Stimulated activated CD4-positive, alpha-beta T cell treated with anti-CD3 and anti-CD28 coated beads, Interleukin-12 subunit alpha, Interleukin-12 subunit beta, amount 100 ng/mL, for 24 hours (primary cell): ENCODE measurements at places on chromosomes 6 and 20.

DNA sequence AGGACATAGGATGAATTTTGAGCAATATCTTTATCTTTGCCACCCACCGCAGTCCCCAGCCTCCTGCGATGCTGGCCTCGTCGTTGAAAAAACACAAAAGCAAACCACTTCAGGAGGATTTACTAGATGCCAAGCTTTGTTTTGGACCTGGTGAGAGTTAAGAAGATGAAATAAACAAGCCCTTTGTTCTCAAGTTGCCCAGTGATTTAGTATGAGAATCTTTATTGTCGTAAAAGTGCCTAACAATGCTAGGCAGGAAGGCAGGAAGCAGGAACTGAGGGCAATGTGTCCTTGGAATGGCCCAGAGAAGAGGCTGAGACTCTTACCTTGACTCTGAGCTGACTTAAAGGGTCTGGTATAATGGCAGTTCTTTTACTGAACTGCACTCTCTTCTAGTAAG, 116.0 kb downstream of the TRMT11 start:
- DNase-seq, result no peak

DNA sequence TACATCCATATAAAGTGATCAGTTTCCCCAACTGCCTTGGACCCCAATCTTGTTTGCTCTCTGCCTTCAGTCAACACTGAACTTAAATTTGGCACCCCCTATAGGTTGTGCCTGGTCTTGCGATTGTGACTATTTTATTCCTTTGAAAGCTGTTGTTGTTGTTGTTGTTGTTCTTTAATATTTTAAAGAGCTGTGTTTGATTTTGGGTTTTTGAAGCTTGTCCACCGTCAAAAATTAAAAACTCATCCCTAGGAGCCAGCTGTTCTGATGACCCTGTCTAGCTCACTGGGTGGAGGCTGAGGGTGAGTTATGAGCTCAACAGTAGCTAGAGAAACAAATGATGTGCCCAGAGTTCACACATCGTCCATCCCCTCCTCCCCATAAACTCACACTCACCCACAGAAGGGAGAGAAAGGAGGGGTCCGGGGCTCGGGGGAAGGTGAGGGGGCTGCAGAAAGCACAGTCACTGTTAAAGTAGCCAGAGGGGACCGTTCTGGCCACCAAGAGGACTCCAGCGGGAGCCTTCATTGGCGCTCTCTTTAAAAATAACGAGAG, 4.0 kb downstream of the SIM1 start:
- no peak for DNase-seq

- no peak for DNase-seq
These were observed 228.9 kb upstream of the SMLR1 start for GRCh38 chr6:130598021-130598989.

DNA sequence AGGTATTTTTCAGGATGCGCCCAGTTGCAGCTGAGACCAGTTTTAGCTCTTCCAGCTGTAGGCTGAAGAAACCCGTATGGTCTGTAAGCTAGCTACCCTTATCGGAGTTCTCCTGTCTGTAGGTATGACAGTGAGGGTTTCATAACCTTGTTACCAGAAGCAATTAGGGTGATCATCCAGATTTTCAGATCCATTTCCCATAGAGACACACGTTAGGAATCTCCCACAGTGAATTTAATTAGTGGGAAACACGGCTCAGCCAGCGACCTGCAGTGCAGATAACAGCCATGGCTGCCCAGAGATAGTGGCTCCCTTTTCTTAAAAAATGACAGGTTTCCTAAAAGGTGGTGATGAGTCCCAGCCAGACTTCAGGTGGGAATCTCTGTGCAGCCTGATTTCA, 111.1 kb downstream of the BTBD3 start:
- no peak for DNase-seq

GRCh38 chr6:32953775-32954174, 878 bp upstream of the HLA-DMA start:
- DNase-seq, result no peak

GRCh38 chr6:155450240-155450581, 5.4 kb downstream of the NOX3 start:
- DNase-seq, result no peak

GRCh38 chr6:50889497-50889896, 70.8 kb downstream of the TFAP2B start:
- no peak for DNase-seq

GRCh38 chr20:57964011-57964862, 254.4 kb upstream of the PMEPA1 start:
- no peak for DNase-seq

DNA sequence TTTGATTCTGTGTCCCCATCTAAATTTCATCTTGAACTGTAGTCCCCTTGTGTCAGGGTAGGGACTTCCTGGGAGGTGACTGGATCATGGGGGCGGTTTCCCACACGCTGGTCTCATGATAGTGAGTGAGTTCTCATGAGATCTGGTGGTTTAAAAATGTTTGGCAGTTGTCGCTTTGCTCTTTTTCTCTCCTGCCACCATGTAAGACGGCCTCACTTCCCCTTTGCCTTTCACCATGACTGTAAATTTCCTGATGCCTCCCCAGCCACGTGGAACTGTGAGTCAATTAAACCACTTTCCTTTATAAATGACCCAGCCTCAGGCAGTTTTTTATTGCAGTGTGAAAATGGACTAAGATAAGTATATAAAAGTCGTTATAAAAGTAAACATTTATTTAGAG, 80.5 kb upstream of the SGK1 start:
- no peak for DNase-seq

GRCh38 chr20:64106981-64107735, at the start of gene NPBWR2:
Gene NPBWR2 (minus strand): TSS chr20:64107565. CDS start chr20:64106831, 734 bp downstream.
- DNase-seq, result no peak

GRCh38 chr6:106572875-106573585, 56.3 kb downstream of the RTN4IP1 start:
- no peak for DNase-seq

DNA sequence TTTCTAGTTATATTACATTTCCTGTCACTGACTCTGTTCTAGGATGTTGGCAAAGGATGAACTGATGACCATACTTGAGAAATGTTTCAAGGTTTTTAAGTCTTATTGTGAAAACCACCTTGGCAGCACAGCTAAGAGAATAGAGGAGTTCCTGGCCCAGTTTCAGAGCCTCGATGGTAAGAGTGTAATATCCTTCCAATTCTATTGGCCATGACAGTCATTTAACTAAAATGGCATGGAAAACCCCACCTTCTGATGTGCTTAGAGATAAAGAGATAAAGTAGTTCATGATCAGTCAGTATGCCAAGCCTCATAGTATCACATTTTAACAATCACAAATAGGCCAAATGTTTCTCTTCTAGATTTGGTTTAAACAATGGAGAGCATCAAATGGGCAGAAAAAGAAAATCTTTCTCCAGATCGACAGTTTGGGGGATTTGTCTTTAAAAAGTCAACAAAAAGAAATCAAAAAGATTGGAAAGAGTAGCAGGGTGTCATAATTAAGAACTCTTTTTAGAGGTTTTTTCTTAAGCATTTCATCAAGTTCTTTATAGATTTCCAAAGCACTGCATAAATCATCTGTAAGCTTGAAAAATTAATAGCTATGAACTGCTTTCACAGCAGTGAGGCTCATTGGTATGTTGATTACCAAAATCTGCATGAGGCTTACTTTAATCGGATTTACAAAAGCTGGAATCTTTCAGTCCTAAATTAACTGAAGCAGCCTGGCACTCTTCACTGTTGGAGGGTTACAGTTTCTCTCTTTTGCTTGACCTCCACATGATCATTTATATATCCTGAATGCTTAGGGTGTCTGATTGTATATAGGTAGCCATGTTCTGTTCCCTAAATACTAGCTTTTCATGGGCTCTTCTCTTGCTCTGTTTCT, 48.7 kb downstream of the AKIRIN2 start:
- no peak for DNase-seq

- DNase-seq, result no peak
These were observed 37.9 kb downstream of the SYNDIG1 start for GRCh38 chr20:24507182-24507853.

DNA sequence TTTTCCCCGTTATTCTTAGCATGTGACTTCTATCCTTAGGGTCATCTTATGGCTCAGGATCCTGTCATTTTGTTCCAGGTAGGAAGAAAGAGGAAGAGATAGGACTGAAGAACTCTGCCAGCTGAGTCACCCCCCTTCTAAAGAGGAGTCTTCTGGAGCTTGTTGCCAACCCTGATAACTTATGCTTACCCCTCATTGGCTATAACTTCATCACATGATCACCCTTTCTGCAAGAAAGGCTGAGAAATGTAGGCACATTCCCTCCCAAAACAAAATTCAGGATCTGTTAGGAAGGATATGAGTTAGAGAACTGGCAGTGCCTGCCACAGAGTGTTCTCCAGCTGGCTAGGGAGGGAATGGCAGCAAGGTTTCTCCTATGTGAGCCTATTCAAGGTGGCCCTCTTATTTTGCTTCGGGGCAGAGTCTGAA, 35.6 kb downstream of the ARFGEF2 start:
- no peak for DNase-seq

DNA sequence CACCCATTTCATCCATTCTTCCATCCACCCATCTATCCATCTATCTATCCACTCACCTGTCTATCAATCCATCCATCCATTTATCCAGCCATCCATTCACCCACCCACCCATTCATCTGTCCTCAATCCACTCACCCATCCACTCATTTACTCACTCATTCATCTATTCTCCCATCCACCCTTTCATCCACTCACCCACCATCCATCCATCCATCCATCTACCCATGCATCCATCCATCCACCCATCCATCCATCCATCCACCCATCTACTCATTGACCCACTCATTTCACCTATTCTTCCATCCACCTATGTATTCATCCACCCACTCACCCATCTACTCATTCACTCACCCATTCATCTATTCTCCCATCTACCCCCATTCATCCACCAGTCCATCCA, 24.2 kb upstream of the PTGIS start:
- DNase-seq, result no peak

DNA sequence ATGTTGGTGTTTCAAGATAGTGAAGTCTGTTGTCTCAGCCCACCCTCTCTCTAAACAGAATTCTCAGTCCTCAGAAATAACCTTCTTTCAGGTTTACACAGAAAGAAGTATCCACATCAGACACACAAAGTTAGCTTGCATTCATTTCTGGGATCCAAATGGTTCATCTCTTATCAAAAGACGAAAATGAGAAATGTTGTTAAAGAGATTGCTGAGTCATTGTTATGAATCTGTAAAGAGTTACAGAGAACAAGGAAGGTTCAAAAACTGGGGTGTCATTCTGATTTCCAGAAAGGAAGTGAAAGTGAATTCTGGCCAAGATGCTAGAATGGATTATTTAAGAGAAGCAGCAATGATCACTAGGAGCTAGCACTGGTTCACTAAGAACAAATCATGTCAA, 90.5 kb upstream of the ATXN1 start:
- no peak for DNase-seq

DNA sequence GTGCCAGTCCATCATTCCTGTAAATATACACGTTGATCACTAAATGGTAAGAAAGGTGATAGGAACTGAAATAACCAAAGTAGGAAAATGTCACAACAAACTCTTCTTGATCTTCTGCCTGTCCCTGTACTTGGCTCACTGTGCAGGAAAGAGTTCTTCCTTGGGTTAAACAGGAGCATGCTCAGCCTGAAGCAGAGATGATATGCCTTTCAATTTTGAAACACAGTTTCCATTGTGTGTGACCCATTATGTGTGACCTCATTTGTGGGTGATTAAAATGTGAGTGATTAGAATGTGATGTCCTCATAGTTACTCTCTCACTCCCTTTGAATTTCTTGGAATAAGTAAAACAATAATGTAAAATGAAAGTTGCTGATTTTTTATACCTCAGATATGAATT, 427.2 kb upstream of the AGPAT4 start:
- DNase-seq, result no peak

DNA sequence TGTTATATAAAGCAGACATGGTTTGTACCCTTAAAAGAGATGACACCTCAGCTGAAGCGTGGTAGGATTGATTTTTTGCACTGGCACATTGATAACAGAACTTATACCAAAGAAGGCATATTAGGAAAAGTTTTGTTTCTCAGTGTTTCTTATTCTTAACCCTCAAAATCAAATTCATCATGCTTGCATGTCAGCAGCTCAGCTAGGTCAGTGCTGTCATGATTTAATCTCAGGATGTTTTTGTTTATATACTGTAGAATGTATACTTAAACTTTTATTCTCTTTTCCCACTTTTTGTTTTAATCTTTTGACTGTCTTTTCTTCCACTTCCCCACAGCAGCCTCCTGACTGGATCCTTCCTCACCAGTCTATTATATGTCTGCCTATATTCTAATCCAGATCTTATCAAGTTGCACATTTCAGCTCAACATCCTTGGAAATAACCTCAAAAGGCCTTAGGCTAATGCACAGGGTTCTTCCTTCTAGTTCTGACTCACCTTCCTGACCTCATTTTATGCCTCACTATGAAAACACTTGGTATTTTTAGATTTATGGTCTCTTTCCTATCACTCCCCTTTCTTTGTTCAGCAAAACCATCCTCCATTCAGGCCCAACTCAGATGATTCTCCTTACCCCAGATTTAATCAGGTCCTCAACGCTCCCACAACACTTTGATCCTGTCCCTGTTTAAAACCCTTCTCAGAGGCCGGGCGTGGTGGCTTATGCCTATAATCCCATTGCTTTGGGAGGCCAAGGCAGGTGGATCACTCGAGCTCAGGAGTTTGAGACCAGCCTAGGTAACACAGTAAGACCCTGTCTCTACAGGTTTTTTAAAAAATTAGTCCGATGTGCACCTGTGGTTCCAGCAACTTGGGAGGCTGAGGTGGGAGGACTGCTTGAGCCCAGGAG, 7.2 kb downstream of the HEBP2 start:
- no peak for DNase-seq

GRCh38 chr6:92376691-92377090, 1042.7 kb downstream of the EPHA7 start:
- DNase-seq, result no peak

GRCh38 chr6:111411978-111412566, 70.9 kb downstream of the REV3L start:
- no peak for DNase-seq

GRCh38 chr6:158311626-158312025, 639 bp upstream of the TULP4 start:
- no peak for DNase-seq

- DNase-seq, result no peak
These were observed 194.7 kb downstream of the NRN1 start for GRCh38 chr6:5811997-5812396.

- DNase-seq, result no peak
These were observed 413.8 kb downstream of the PTPRT start for GRCh38 chr20:42775866-42776265.

DNA sequence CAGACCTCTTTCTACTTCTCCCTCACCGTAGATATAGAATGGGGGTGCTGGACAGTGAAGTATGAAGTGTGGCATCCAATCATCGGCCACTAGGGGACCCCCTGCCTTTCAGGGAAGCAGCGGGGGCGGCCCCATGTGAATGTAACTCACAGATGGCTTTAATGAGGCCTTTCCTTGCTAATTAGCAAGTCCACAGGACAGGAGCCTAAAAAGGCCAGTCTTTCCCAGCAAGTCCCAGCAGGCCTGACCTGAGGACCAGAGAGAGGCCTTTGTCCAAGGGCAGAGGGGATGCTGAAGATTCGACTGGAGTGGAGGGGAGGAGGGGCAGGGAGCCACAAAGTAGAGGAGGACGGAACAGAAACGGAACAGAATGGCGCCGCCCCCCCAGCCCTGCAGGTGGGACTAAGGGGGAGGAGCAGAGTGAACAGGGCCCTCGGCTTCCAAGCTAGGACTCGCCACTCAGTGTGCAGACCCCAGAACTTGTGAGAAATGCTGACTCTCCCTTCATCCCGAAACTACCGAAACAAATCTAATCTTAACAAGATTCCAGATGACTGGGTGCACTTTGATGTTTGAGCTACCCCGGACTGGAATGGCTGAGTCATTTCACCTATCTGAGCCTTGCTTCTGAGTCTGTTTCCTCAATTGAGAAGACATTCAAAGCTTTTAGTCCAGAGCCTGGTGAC, 5.8 kb downstream of the C6orf132 start:
- peak; percentile 16 for DNase-seq
